ENCODE measurements at places on chromosomes 3 and 15.

DNA sequence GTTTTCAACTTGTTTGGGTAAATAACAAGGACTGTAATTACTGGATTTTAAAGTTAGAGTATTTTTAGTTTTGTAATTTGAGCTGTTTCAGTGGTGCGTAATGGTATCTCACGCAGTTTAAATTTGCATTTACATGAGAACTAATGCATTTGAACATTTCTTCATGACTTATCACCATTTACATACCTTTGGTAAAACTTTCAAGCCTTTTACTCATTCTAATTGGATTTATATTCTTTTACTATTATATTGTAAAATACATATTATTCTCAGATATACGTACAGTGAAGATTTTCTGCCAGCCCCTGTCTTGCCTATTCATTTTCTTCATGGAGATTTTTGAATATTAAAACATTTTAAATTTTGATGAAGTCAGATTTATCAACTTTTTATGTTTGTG is 703.8 kb downstream of the MECOM start:
- DNase-seq = no peak

- no peak for DNase-seq
Measured at GRCh38 chr15:69869291-69869690, 228.4 kb downstream of the TLE3 start.

GRCh38 chr3:66836363-66837152 is 161.5 kb upstream of the KBTBD8 start:
- no peak for DNase-seq

GRCh38 chr3:152243301-152243711 is 25.4 kb upstream of the MBNL1 start:
- no peak for DNase-seq

DNA sequence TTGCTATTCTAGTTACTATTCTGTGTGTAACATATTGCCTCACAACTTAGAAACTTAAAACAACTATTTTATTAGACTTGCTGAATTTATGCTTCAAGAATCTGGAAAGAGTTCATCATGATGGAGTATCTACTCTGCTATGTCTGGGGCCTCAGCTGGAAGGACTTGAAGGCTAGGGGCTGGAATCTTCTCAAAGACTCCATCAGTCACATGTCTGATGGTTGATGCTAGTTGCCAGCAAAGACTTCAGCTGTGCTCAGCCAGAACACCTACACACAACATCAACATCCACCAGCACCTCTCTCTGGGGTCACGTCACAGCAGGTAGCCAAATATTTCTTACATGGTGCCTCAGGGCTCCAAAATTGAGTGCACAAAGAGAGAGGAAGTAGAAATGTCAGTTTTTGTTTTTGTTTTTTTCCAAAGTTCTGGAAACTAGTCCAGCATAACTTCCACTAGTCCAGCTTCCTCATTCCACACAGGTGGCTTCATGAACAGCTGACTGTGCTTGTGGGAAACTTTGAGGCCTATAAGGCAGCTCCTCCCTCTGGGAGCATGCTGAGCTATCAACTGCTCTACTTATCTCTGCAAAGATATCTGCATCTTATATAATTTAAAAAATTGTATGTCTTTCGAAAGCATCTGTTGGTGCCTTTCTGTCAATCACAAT is 325.4 kb upstream of the AGTR1 start:
- no peak for DNase-seq

GRCh38 chr3:61809879-61810278 is 248.5 kb downstream of the PTPRG start:
- no peak for DNase-seq

DNA sequence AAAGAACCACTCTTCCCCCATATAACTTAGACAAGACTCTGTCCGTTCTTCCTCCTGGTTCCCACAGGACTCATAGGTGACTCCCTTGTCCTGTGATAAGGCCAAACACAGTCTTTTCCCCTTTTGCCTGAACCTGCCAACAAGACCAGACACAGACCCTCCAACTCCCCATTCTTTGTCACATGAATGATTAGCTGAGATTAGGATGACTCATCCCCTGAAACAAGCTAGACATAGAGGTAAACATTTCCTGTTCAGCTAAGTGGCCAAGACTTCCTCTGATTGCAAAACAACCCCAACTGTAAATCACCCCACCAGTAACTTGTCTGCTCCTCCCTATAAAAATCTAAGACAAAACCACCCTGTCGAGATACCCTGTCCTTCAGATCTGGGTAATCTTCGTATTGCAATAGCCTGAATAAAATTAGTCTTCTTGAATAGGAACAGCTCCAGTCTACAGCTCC is 11.4 kb upstream of the HTR3E start:
- DNase-seq = no peak

GRCh38 chr3:109137761-109138160 is 1.2 kb downstream of the C3orf85 start:
- DNase-seq = no peak

DNA sequence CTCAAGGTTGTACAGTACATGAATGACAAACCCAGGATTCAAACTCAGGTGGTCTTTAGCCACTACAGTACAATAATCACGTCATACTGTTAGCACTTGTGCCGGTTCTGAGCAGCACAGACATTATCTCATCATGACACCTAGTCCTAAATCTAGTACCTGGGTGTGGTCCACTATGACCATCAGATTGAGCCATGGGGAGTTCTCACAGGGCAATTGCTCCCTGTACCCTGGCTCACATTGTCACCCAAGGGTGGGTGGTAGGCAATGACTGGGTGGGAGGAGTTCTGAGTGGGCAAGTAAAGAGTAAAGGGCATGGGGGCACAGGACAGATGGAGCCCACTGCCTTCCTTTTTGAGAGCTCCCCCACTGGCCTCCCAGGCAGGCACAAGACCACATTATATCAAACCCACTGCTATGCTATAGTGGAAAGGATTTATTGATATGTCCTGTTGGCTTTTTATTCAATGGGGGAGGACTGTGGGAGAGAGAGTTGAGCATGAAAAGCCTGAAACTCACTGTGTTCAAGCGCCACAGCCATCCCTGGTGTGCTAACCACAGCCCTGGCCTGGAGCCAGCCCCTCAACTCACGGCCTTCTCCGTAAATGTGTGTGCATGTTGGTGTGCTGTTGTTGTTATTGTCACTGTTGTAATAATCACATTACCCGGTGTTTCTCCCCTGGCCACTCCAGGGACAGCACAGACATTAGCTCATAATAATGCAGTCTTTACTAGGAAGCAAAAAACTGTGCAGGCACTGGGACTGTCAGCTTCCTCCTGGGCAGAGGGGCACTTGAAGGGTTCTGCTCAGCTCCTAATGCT is 27.3 kb downstream of the ADCY5 start:
- no peak for DNase-seq

All from stimulated activated CD4-positive, alpha-beta T cell treated with anti-CD3 and anti-CD28 coated beads, TNF-alpha, amount 100 ng/mL, for 24 hours (primary cell).